ENCODE measurements at places on chromosomes 13 and 19.

DNA sequence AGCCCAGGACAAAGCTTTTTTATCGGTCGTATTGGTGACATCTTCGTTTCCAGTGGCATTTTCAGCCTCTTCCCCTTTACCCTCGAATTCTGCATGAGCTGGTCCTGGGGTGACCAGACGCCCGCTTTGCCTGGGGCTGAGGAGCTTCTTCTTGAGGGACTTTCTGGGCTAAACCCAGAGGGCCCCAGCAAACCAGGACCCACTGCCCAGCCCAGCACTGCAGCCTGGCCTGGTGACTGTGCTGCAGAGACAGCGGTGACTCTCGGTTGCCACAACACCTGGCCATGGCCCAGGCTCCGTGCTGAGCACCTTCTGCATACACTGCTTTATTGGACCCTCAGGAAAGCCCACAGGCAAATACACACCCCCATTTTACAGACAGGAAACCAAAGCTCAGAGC is 21.0 kb downstream of the SPACA7 start:
- no peak for DNase-seq

DNA sequence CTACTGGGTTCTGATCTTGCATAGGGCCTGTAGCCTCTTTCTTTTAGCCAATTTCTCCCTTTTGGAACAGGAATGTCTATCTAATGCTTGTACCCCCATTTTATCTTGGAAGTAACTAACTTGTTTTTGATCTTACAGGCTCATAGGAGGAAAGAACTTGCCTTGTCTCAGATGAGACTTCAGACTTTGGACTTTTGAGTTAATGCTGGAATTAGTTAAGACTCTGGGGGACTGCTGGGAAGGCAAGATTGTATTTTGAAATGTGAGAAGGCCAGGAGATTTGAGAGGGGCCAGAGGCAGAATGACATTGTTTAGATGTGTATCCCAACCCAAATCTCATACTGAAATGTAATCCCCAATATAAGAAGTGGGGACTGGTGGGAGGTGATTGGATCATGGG is 2.5 kb upstream of the ZNF546 start:
- DNase-seq, result no peak

DNA sequence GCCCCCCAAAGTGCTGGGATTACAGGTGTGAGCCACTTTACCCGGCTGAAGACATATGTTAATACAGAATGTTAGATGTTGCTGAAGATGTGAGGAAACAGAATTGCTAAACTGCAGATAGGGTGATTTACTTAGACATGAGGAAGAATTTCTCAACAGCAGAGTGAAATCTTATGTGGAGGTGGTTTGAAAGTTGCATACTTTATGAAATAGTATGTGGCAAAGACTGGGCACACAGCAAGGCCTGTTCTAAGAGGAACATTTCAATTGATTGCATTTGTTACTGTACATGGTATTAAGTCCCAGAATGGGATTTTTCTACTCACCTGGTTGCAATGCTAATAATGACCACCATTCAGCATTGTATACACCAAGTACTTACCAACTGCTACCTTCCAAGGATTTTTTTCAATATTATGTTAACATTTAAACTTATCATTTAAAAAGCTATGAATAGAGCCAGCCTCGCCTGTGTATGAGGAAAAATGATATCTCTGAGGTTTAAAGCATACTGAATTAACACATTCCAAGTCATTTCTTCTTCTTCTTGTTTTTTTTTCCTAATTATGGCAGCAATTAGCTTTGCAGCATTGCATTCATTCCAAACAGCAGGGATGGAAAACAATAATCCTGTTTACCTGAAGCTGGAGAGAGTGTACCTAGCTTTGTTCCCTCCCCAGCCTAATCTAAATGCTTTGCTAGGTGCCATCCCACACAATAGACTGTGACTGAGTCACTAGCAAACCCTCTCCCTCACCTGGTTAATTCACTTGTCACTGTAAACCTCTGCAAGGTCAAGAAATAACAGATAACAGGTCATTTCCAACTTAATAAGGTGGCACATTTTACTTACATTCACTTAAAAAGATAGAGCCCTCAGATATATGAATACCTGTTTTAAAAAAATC is 19.4 kb upstream of the KLF5 start:
- DNase-seq, result no peak

GRCh38 chr19:30169196-30169900 is 202.8 kb upstream of the ZNF536 start:
- no peak for DNase-seq

GRCh38 chr19:29831041-29831548 is 19.3 kb downstream of the CCNE1 start:
- DNase-seq, result no peak

DNA sequence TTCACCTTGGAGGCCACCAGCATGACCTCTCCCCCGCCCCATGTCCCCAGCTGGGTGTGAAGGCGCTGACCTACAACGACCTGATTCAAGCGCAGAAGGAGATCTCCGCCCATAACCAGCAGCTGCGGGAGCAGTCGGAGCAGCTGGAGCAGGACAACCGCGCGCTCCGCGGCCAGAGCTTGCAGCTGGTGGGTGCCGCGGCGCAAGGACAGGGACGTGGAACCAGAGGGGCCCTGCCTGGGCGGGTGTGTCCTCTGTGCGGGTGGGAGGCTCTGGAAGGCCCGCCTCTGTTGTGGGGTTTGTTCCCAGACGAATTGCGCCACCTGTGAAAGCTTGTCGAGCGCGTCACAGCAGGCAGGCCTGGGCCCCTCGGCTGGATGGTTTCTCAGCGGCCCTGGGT is 22.3 kb downstream of the PLEKHJ1 start:
- DNase-seq, result no peak

DNA sequence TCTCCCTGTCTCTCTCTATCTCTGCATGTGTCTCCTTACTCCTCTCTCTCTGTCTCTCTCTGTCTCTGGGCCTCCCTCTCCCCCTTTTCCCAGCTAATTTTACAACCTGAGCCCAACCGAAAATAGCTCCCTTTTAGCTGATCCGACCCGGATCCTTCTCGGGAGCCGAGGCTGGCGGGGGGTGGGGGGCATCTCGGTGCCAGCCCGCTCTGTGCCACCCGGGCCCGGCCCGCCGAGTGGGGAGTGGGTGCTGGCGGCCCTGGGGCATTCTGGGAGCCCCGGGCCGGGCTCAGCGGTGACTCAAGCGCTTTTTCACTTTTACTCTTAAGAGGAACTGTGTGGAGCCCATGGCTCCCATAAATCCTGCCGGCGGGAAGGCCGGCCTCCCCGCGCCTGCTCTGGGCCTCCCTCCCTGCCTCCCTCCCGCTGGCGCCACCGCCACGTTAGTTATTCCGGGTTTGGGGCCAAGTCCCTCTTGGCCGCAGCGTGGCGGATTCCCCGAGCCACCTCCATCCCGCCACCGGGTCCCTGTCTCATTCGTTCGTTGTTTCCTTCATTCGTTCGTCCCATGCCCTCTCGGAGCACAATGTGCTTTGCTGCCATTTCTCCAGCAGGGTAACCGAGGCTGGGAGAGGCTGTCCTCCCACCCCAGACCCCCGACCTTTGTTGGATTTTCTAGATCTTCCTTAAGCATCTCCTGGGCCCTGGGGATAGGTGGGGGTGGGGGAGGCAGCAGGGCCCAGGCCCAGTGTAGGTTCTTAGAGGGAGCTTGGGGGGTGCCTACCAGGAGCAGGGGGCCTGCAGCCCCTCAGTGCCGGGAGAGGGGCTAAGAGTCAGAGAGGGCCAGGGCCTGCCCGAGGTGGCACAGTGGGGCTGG is 3.2 kb downstream of the NFIC start:
- no peak for DNase-seq

DNA sequence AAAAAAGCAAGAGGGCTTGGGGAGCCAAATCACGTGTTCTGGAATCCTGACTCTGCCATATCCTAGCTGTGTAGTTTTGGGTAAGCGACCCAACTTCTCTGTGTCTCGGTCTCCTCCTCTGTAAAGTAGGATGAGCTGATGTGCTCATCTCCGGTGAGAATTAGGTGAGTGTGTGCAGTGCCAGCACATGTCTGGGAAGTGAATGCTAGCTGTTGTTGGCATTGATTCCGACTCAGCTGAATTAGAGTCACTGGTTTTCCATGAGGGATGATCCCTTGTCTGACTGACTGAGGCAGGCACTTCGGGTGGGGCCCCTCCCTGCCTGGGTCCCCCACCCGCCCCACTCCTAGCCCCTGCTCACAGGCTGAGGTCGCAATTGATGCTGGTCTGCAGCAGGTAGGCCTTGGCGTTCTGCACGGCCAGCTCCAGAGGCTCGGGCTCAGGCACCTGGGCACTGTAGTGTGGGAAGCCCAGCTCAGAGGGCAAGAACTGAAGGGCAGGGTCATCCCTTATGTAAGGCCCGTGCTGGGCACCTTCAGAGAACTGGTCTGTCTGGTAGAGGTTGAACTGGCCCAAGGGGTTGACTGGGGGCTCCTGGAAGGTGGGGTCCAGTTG is 835 bp downstream of the RSPH6A start:
- DNase-seq, result no peak

DNA sequence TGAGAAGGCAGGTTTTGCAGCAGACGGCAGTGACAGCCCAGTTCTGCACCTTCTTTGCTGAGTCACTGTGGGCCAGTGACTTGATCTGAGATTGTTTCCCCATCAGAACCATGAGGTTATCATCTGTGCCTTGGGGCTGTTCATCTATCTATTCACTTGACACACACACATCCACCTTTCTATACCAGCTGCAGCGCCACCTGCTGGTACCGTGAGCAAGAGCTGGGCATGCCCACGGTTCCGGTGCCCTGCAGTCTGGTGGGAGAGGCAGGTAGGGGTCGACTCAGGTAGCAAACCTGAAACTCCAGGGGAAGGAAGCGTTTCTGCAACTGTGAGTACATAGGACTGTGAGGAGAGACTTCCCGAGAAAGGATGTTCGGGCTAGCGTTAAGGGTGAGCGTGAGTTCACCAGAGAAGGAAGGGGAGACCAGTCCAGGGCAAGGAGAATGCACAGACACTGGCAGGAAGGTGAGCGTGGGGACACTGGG is 7.5 kb upstream of the LIN7B start:
- DNase-seq, result no peak

- DNase-seq, result no peak
These were observed 851 bp downstream of the ZNF320 start for GRCh38 chr19:52896431-52897137.

DNA sequence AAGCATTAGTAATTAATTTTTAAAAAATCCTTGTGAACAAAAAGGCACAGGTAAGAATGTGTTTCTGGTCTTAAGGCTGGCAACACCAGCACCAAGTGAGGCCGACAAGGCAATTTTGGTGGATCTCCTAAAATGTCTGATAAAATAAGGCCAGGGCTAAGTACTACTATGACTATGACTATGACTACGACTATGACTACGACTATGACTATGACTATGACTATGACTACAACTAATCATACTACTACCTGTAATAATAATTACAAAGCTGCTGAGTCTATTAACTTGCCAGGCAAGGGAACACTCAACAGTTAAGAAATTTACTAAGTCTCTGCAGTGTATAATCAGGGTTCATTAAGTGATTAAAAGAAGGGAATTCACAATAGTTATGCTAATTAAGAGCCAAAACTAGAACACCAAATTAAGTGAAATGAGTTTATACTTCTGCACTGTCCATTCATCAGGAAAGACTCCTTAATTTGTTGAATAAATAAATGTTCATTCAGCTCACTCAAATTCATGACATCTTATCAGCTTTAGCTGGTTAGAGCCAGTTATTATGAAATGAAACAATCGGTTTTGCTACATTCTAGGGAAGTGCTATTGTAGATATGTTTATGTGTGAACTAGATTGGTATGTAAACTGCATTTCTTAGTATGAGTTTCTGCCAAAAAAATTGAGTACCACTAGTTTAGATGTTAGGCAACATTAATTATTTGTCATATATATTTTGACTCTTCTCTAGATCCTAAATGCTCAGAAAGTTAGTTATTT is 1626.2 kb upstream of the PCDH20 start:
- DNase-seq, result no peak

GRCh38 chr19:38280030-38280921 is 15.9 kb downstream of the SPINT2 start:
- no peak for DNase-seq

DNA sequence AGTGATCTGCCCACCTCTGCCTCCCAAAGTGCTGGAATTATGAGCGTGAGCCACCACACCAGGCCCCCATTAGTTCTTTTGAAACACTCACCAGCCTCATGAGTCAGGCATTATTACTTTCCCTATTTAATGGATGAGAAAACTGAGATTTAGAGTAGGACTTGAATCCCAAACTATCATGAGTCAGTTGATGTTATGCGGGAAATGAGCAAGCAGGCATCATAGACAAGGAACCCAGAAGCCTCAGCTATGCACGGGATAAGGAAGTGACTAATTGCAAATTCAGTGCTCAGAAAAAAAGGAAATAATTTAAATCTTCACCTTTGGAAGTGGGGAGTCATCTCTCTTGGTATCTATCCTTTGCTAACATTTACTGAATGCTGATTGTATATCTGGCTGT is 217.5 kb downstream of the ABCC4 start:
- no peak for DNase-seq

GRCh38 chr13:50613356-50613831 is 230.1 kb downstream of the DLEU7 start:
- DNase-seq, result no peak

DNA sequence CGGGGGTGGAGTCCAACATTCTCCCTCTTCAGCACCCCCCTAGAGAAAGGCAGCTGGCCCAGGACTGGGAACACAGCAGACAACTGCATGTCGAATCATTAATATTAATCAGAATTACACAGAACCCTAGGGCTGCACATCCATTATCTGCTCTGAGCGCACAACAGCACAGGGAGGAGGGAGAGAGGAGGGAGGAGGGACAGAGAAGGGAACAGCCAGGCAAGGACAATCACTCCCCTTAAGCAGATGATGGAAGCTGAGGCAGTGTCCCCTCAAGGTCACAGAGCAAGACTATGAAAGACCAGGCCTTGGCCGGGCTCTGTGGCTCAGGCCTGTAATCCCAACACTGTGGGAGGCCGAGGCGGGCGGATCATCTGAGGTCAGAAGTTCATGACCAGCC is 25.7 kb downstream of the TLE6 start:
- no peak for DNase-seq

GRCh38 chr19:3249408-3249807 is 24.9 kb downstream of the CELF5 start:
- DNase-seq, result no peak

GRCh38 chr13:55230570-55230908 is 1910.2 kb upstream of the PRR20A start:
- DNase-seq, result no peak

DNA sequence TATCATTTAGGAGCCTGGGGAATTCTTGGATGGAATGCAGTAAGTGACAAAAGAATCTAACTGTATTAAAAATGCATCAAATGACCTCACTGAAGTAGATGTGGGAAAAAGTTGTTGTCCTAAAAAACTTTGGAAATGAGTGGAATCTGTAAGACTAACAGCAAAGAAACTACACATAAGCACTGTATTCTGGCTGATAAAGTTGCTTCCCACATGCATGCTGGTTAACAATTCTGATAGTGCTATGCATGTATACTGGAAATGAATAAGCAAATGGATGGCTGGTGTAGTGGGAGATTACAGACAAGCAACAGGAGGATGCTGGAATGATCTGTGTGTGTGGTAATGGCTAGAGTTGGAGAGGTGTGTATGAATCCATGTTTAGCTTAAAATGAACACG is 138.5 kb downstream of the FOXO1 start:
- no peak for DNase-seq

All from stimulated activated CD8-positive, alpha-beta memory T cell treated with anti-CD3 and anti-CD28 coated beads, Interleukin-7, amount 100 ng/mL, for 24 hours (primary cell).